ENCODE measurements at places on chromosomes 7 and 10.

- DNase-seq: no peak
Measured at GRCh38 chr10:88926566-88927415, 25.8 kb downstream of the ACTA2 start.

DNA sequence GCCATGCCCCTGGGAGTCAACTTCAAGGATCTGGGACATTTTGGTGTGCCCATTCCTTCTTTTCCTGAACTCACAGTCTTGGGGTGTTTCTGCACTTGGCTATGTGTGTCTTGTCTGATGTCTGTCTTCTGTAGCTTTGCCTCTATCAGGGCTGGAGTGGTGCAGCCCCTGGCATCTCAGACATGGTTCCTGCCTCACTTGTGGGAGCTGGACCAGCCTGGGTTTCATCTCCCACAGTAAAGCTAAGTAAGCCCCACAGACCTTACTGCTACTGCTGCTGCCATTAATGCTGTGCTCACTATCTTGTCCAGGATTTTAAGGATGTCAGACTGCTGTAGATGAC lies 59.0 kb downstream of the ADCYAP1R1 start:
- no peak for DNase-seq

GRCh38 chr7:1092806-1093501 lies 5.0 kb downstream of the GPER1 start:
- DNase-seq: no peak

DNA sequence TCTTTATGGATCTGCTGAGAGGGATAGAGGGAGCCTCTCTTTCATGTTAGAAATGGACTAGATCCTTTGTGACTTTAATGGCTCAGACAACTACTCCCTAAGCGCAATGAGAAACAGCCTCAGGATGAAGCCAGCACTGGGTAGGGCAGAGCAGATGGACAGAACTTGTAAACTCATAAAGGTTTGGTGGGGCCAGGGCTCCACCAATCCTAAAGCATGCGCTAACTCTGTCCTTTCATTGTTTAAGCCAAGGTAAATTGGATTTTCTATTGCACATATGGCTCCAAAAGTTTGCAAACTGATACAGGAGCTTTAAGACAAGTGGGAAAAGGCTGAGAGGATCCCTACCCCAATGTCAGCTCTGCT lies 178.1 kb upstream of the MEOX2 start:
- no peak for DNase-seq

GRCh38 chr7:119545118-119545517 lies 727.9 kb upstream of the KCND2 start:
- no peak for DNase-seq

GRCh38 chr10:34710391-34710751 lies 104.7 kb downstream of the PARD3 start:
- no peak for DNase-seq

DNA sequence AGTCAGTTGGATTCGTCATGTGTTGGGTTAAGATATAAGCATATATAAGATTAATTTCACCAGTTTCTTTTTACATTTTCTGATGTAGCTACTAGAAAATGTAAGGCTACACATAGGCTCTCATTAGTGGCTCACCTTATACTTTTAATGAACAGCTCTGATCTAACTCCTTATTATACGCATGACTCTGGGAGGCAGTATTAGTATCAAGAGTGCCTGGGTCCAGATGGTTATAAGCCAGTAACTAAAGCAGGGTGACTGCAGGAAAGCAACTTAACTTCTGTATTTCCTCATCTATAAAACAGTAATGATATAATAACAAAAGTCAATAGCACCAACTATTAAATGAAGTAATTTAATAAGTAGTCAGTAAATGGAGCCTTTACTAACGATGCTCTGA lies 1.4 kb upstream of the ELMO1 start:
- DNase-seq: no peak

DNA sequence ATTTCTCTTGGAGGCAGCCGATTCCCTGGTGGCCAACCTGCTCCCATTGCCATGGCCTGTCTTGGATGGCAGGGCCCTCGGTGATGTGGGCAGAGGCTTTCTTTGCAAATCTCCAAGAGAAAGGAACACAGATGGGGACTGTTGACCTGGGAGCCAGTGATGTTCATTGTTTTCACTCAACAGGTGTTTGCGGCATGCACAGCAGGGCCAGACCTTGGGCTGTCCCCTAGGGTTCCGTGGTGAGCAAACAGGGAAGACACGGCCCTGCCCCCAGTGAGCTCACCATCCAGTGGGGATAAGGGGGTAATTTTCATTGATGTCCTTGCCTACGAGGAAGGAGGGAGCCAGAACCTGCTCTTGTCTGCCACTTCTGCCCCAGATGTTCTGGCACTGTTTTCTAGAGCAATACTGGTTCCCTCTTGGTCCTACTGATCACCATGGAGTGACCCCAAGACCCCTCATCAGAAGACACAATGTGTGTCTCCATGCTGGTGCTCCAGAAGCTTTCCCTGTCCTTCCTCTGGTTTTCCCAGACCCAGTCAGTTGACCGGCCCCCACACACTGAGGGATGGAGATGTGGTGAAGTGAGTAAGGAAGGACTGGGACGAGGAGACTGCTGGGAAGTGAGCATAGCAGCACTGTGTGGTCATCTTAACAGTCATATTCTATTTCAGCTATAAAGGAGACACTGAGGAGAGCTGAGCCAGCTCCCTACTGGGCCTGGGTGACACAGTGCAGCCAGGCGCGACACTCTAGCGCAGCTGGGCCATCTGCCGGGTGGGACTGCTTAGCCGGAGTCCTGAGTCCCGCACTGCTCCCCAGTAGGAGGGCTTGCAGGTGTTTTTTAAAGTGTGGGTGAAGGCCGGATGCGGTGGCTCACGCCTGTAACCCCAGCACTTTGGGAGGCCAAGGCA lies 20.4 kb upstream of the FIGNL1 start:
- DNase-seq: no peak

DNA sequence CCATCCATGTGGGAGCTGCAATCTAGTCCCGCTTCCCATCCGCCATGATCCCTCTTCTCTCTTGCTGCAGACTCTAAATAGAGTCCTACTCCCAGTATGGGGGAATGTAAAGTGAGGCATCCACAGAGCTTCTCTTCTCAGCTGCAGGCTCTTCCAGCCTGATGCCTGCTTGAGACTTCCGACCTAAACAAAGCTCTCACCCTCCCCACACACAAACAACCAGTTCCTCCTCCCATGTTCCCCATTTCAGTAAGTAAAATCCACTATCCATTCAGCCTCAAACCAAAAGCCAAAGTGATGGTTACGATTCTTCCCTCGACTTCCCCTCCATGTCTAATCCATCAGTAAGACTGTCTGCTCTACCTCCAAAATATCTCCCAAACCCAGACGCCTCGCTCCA lies 108.2 kb upstream of the NFE2L3 start:
- no peak for DNase-seq

- no peak for DNase-seq
Measured at GRCh38 chr7:52925332-52925731, 110.1 kb upstream of the POM121L12 start.

All from NCI-H2227 treated with DMSO at 0.1 percent for 48 hours (cell line).